ENCODE measurements at places on chromosomes 3 and 15. TPM values are rescaled to one million over a fixed set of nuclear protein-coding genes. Genes with fewer than 3 reads are reported as not detected.

The KBTBD13 gene
- not detected for total RNA-seq

DNA sequence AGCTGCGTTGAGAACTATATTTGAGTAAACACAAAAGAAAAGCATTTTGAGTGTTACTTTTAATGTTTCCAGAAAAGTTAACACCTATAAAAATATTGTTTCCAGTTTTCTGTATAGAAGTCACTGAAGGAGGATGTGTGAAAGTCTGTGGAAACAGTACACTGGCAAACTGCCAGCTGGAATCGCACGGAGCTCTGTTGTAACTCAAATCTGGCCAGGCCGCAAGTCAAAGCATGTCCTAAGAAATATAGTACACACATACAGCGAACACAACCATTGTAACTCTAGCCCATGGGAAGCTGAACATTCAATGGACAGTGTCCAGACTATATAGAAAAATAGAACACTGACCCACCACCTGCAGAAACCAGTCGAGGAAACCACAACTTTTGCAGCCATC lies 657.2 kb downstream of the FHIT start:
- DNase-seq, result no peak

DNA sequence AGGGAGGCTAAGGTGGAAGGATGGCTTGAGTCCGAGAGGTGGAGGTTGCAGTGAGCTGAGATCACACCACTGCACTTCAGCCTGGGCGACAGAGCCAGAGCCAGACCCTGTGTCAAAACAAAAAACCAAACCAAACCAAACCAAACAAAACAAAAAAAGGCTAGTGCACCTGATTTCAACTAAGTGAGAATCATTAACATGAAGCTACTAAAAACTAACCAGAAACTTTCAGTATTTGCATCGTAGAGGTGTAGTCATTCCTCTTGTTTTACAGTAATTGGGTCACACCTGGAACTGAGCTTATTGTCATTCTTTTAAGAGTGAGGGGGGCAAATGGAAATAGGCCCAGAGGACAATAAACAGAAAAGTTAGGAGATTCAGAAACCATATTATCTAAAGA lies 58.5 kb downstream of the ST6GAL1 start:
- no peak for DNase-seq

- peak; percentile 37 for DNase-seq
Observed at GRCh38 chr3:150170852-150171520, 200.3 kb upstream of the PFN2 start.
